ENCODE measurements at places on chromosomes 2 and 18.

- no peak for DNase-seq
These were observed 41.3 kb downstream of the BCL2L11 start for GRCh38 chr2:111161971-111162370.

DNA sequence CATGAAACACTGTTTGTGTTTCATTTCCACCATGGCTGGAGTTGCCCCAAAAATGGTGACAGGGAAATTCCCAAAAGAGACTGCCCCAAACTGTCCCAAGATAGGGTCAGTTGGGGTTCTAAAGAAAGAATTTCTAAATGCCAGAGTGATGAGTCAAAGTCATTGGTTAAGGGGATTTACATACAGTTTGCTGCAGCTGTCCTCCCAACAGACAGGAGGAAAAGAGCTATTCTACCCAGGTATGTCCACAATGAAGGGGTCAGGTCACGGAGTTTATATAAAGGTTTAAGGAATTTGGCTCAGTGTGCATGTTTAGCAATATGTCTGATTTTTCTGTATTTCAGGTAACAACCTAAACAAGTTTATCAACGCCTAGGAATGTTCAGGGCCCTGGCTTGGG, 344.1 kb downstream of the TDRD15 start:
- no peak for DNase-seq

GRCh38 chr2:25184254-25184653, 15.9 kb upstream of the POMC start:
- DNase-seq = no peak

DNA sequence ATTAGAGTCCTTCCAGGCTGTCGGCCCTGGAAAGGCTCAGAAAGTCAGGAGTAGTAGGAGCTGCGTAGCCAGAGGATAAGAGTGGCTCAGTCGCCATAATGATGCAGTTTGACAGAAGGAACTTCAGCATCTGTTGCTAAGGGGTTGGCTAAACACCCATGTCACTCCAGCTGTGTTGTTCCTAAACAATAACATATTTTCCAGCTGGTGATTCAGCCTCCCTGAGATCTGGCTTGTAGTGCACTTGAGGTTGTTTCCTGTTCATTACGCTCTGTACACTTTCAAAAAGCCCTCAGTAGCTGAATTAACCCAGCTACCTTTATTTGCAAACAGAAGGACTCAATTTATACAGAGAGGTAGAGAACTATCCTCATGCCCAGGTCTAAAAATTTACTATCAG, 39.7 kb upstream of the EPAS1 start:
- no peak for DNase-seq

GRCh38 chr2:231222318-231223000, 24.0 kb downstream of the ARMC9 start:
- no peak for DNase-seq

GRCh38 chr2:202377207-202377761, 1.2 kb downstream of the BMPR2 start:
- no peak for DNase-seq

GRCh38 chr2:44769349-44770011, 172.0 kb upstream of the SIX3 start:
- no peak for DNase-seq

DNA sequence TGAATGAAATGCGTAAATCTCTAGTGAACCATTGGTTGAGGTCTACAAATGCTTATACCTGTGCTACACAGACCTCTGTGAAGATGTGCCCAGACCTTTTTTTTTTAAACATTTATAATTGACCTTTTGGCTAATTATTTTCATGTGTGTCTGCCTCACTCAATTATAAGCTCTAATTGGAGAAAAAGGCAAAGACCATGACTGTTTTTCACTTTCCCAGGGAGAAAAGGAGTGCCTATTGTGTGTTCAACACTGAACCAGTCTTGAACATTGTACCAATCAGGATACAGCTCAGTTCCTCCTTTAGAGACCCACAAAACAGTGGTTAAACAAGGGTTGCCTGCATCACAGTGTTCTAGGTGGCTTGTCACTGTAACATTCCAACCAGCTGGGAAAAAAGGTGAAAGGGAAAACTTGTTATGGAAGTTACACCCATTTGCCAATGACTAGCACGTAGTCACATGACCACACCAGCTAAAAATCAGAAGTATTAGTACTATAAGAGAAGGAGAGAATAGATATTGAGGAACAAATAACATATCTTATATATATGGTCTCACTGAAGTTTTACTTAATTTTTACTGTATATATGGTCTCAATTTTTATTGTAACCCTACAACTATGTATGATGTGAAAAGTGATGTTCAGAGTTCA, 13.4 kb downstream of the TANK start:
- no peak for DNase-seq

DNA sequence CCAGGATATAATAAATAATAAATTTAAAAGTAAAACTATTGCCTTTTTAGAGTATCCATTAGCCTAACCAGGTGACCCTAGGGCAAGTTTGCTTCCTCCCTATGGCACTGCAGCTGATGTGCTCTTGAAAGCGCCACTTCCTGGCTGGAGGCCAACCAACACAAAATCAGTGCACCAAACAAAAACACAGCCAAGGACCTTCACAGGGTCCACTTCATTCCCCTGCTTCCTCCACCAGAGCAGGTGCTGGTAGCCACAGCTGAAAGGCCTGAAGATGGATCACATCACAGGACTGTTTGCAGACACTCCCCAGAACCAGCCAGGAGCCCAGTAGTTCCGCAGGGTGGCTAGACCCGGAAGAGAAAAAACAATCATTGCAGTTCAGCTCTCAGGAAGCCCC, 108.8 kb downstream of the TWIST2 start:
- DNase-seq = no peak

- DNase-seq = no peak
These were observed 54.6 kb downstream of the CTDP1 start for GRCh38 chr18:79733986-79734770.

- no peak for DNase-seq
These were observed 80.0 kb downstream of the ETAA1 start for GRCh38 chr2:67476809-67477790.

DNA sequence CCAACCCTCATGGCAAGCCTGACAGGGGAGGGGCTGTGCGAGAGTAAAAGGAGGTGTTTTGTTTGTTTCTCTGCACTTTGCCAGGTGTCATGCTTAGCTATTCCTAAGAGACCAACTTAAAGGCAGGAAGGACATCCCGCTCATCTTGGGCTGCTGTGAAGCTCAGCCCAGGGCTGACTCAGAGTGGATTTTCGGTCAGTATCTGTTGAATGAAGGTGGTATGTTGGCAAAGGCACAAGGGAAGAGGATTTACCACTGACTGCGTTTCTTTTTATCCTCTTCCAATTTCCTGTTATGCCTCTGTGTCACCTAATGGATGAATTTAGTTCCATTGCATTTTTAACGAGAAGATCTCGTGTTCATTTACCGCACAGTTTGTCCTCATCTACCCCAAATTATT, 18.9 kb downstream of the TRPM8 start:
- no peak for DNase-seq

DNA sequence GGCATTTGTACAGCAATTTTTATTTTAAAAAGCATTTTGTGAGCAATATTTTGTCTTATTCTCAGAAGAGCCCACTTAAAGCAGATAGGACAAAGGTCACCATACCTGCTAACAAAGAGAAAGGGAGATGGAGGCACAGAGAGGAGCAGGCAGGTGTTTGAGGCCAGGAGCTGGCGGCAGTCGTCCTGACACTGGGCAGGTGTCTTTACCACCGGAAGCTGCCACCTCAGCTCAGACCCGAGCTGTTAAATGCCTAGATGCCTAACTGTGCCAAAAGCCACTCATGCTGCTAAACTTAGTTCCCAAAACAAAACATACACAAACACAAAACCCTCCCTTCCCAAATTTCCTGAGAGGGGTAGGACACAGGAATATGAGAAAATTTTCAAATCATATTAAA, 120.9 kb downstream of the CNTNAP5 start:
- DNase-seq = no peak

GRCh38 chr2:217527590-217528202, 475.1 kb downstream of the TNS1 start:
- DNase-seq = no peak

GRCh38 chr2:129803871-129804270, 175.6 kb upstream of the RAB6C start:
- no peak for DNase-seq

DNA sequence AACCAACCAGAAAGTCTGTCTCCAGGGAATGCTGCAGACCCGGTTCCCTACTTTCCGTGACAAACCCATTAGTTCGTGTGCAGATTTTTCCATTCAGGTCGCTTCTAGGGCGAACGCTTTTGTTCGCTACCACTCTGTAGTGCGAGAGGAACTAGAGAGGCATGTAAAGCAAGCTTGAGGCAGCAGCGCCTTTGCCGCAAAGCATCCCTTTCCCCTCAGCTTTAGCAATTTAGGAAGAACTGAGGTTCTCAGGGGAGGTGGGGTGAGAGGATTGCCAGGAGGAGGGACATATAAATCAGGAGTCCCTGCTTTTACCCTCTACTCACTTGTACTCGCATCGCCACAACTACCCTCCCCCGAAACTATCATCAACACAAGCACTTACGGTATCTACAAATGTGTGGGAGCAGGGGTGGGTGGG, 748 bp upstream of the ZNF804A start:
- no peak for DNase-seq

DNA sequence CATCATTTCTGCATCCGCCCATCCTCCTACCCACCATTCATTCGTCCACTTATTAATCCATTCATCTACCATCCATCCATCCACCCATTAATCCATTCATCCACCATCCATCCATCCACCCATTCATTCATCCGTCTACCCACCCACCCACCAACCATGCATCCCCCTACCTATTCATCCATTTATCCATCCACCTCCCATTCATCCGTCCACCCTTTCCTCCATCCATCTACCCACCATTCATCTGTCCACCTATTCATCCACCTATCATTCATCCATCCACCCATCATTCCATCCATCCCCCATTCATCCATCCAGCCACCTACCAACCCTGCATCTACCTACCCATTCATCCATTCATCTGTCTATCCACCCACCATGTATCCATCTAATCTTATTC, 83.5 kb upstream of the MCFD2 start:
- no peak for DNase-seq

- DNase-seq = no peak
These were observed 108.7 kb downstream of the FEZ2 start for GRCh38 chr2:36489281-36489680.

DNA sequence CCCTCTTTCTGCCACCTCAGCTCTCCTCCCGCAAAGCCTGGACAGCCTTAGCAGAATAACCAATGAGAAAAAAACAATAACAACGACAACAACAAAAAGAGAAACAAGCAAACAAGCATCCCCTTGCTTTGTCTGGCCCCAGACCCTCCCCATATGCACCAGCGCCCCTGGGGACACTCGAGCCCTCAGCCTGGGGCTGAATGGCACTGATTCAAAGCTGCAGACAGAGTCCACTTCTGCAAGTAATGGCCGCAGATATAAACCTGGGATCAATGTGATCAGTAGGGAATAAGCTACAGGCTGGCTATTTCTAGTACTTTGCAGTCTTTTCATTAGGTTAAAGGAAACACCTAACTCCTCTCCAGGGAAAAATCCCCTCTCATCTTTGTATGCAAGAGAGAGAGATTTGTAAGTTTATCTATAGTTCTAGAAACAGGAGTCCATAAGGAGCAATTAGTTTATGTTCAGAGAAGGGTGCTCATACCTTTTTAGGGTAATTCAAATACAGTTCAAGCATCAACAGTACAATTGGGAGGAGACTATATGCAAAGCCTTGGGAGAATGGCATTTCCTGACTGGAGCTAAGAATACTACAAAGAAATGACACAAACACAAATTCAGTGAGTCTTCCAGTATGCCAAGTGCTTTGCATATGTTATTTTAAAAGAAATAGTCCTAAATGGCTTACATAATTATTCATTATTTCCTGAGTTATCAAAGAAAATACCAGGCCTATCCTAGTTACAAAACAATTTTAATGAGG, 122.3 kb upstream of the DDX18 start:
- DNase-seq = no peak

DNA sequence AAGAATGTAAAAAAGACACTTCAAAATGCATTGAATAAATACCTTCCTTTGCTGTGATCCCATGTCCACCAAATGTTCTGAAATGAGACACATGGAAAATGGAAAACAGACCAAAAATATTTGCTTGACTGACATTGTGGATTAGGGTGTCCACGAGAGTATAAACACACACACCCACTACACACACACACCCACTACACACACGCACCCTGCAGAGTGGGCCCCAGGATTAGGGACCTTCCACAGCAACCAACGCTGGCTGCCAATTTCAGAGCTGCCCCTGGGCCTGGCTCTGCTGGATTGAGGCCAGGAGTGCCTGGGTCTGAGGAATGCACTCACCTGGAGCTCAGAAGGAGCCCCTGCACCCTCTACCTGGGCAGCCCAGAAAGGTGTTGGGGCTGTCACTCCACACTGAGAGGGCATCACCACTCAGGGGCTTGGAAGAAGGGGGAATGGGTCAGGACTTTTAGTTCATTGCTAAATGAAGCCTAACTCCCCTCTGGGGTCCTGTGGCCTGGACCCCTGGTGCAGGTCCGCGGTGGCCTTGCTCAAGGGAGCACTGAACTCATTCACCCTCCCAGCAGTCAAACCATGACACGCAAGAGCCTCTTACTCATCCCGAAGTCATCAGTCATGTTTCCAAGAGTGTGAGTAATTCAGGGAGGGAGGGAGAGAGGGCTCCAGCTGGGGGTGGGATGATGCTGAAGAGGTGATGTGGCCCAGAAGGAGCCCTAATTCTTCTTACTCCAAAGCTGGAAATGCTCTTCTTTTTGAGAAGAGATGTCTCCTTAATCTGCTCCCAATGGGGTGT, 50.2 kb upstream of the PLB1 start:
- no peak for DNase-seq

- no peak for DNase-seq
These were observed 406.2 kb downstream of the NUP35 start for GRCh38 chr2:183530333-183530901.

DNA sequence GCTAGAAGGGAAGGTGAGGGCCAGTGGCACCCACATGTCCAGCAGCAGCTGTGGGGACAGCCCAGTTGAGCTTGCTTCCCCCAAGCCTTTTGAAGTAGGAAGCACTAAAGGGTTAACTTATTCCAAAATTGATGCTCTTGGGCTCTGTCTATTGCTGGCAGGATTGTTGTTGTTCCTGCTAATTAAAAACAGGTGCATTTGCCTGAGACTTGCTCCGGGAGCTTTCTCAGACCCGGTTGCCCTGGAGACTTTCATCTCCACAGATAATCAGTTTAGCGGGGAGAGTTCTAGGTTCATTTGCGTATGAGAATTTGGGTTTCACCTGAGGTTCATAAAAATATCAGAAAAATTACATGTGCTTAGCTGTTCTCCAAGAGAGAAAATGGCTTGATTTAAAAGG, 277.3 kb downstream of the LRATD1 start:
- no peak for DNase-seq

Measured in GM12892 (cell line).